ENCODE measurements at places on chromosomes 4 and X.

GRCh38 chrX:53318766-53319353, 37.5 kb upstream of the IQSEC2 start:
- DNase-seq: no peak

- no peak for DNase-seq
These were observed 644.4 kb downstream of the TRIML1 start for GRCh38 chr4:188783606-188784160.

- no peak for DNase-seq
These were observed 49.3 kb downstream of the SORCS2 start for GRCh38 chr4:7241597-7242125.

GRCh38 chr4:7699031-7699430, 240.6 kb downstream of the AFAP1 start:
- peak; percentile 6 for DNase-seq

DNA sequence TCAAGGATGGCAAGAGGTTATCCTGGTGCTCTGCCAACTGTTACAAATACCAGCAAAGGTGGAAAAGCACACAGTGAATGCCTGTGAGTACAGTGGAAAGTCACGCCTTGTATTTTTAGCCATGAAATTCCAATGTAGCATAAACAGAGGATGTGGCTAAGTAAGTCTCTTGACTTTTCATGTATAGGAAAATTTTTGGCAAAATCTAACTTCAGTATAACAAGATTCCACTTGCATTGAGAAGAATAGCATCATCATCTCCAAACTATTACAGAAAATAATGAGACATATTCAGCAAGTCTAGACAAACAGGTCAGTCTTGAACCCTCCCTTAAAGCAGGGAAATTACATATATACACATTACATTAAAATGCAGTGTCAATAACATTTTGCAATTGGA, 7.9 kb downstream of the SLC10A6 start:
- no peak for DNase-seq

GRCh38 chr4:41215155-41215554, 813 bp upstream of the APBB2 start:
- no peak for DNase-seq

GRCh38 chr4:61638591-61638990, 438.5 kb downstream of the ADGRL3 start:
- no peak for DNase-seq

DNA sequence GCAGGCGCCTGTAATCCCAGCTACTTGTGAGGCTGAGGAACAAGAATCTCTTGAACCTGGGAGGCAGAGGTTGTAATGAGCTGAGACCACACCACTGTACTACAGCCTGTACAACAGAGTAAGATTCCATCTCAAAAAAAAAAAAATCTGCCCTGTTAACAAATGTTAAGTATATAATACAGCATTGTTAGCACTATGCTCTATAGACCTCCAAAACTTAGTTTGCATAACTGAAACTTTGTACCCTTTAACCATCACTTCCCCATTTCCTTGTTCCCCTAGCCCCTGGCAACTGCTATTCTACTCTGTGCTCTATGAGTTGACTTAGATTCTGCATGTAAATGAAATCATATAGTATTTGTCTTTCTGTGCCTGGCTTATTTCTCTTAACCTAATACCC, 76.7 kb downstream of the TAB3 start:
- DNase-seq: no peak

DNA sequence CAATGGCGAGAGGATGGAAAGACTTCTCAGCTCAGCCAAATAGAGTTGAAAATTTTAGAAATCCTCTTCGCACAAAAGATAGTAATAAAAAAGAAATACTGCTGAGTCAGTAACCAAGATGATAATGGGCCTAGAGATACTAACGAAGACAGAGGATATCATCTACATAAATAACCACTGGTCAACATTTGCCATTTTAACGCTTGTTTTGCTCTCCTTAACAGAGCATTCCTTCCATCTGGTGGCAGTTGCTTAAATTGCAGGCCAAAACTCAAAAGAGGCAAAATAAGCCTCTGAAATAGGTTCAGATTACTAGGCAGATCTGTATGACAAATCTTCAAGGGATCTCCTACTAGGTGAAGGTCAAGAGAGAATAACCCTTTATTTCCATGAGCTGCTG, 51.7 kb upstream of the MCF2 start:
- no peak for DNase-seq

- DNase-seq: peak; percentile 50
These were observed 276.6 kb downstream of the BCOR start for GRCh38 chrX:39820938-39821708.

DNA sequence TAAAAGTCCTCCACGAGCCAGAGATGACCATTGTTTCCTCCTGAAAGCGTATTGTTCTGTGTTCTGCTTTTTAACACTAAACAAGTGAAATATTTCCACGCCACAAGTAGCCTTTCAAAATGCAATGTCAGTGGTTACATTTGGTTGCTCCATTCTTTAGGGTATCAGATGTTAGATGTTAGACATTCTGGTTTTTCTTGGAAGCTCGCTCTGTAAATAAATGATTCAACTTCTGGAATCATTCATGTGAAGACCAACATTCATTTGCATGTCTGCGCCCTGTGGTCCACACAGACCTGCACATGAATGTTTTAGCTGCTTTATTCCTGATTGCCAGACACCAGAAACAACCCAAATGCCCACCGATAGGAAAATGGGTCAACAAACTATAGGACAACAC, 38.0 kb upstream of the HELT start:
- DNase-seq: no peak
